ENCODE measurements at places on chromosomes 3 and 15. TPM values are rescaled to one million over a fixed set of nuclear protein-coding genes. Genes with fewer than 3 reads are reported as not detected.

The GOLGA8J gene
- 1.3 TPM for polyA plus RNA-seq

The BCL2A1 gene
- not detected for polyA plus RNA-seq

The RBMS3 gene
- polyA plus RNA-seq, result 14.6 TPM

DNA sequence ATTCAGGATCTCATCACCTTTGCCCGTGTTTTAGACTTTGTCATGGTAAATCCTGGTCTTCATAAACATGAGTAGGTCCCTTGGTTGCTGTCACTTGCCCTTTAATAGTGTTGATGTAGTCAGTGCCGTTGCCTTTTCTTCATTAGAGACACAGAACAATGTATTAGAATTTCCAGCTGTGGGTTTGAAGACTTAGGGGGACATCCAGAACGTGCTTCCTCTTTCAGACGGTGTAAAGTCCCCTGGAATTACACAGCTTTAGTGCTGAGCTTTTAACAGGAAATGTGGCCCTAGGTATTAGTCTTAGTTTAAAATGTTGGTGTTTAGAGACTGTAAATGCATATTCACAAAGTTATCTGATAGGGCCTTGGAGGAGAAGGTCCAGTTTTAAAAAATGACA is 8.8 kb upstream of the LRCH3 start:
- no peak for DNase-seq

DNA sequence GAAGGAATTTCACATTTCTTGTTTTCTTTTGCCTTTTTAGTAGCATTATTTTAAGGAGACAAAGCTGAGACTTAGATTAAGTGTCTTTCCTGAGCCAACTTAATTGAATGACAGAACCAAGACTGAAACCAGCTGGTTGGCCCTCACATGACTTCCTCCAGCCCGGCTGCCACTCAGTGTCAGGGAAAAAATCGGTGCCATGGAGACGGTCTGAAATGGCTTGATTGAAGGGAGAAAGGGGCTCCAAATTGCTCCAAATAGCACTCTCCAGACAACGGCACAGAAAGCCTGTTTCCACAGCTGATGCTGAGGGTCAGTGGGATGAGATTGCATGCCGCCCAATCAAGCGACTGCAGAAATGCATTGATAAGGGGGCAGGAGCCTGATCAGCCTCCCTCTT is 475.2 kb upstream of the IL12A start:
- DNase-seq, result no peak

GRCh38 chr3:29143151-29143550 is 137.7 kb upstream of the RBMS3 start:
- DNase-seq, result no peak

- DNase-seq, result no peak
Observed at GRCh38 chr3:155188031-155188430, 105.5 kb downstream of the STRIT1 start.

- DNase-seq, result no peak
Observed at GRCh38 chr3:114144909-114145688, 33.8 kb downstream of the DRD3 start.

DNA sequence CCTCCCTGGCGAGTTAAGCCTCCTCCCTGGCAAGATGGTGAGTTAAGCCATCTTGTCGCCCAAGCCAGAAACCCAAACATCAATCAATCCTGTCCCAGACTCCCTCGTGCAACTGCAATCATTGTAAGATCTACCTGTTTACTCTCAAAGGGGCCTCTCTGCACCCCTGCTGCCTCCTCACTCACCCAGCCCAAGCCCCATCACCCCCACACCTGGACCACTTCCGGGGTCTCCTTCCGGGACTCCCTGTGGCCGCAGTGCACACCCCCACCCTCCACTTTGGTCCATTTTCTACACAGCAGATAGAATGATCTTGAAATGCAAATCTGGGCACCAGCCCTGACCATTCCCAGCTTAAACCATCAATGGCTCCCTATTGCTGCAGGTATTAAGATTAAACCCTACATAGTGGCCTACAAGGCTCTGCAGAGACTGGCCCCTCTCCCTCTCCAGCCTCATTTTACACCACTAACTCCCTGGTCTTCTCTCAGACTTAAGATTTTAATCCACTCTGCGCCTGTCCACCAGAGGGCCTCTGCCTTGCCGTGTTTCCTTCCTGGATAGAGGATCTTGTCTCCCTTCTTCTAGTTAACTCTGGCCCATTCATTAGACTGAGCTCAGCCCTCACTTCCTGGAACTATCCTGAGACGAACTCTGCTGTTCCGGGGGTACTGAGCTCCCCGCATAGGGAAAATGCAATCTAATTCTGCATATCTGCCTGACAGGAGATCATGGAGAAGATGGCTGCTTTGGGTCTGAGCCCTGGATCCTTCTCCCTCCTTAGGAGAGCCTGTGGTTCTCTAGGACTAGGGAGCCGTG is 41.9 kb upstream of the SLC6A1 start:
- DNase-seq, result no peak

All from right renal pelvis (tissue), 4 donors.